Heart left ventricle (tissue), 16 donors: ENCODE measurements at places on chromosomes 6 and 20. TPM values are rescaled to one million over a fixed set of nuclear protein-coding genes. Genes with fewer than 3 reads are reported as not detected.

Gene AIF1
- total RNA-seq, result 11.4 TPM

Gene VSX1
- not detected for total RNA-seq

Gene CTNNBL1
- total RNA-seq, result 50.1 TPM

Gene PDE10A
- 11.3 TPM for total RNA-seq

Gene PI16
- total RNA-seq, result 7.5 TPM

Gene C6orf141
- total RNA-seq, result 0.97 TPM

Gene PTK6
- 0.14 TPM for total RNA-seq

Gene SLC13A3
- total RNA-seq, result 0.60 TPM

Gene HFE
- total RNA-seq, result 2.4 TPM

Gene RBPJL
- not detected for total RNA-seq

Gene HTR1B
- total RNA-seq, result 0.10 TPM

Gene C6orf118
- total RNA-seq, result not detected

Gene LIN28B
- not detected for total RNA-seq

Gene TP53TG5
- 0.76 TPM for total RNA-seq

Gene IL17A
- not detected for total RNA-seq

Gene MSH5
- total RNA-seq, result 2.9 TPM

Gene ERGIC3
- 152 TPM for total RNA-seq

Gene ETV7
- not detected for total RNA-seq

Gene AURKA
- total RNA-seq, result 8.7 TPM

Gene SLC24A3
- total RNA-seq, result 0.44 TPM

Gene PRSS35
- total RNA-seq, result not detected

Gene TIAM2
- total RNA-seq, result 12.6 TPM

Gene SRPK1
- total RNA-seq, result 41.7 TPM

Gene KIF6
- total RNA-seq, result 0.77 TPM

Gene TTBK1
- total RNA-seq, result 0.37 TPM

Gene TFAP2D
- total RNA-seq, result not detected

Gene SAMD3
- not detected for total RNA-seq

Gene ELOVL4
- total RNA-seq, result 0.25 TPM

Gene RAB32
- total RNA-seq, result 15.2 TPM

Gene PRICKLE4
- 3.1 TPM for total RNA-seq

Gene SLX4IP
- total RNA-seq, result 2.1 TPM
